ENCODE measurements at places on chromosomes 2 and 18.

DNA sequence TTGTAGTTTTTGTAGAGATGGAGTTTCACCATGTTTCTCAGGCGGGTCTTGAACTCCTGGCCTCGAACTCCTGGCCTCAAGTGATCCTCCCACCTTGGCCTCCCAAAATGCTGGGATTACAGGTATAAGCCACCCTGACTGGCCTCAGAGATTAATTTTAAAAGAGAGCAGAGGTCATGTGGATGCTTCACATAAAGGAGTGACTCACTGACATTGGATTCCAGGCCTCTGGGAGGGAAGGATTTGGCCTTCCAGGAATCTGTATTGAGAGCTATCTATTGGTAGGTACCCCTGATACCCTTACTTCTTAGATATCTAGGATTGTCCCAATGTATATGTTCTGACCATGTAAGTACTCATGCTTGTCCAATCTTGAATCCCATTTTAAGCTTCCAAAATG is 138.4 kb downstream of the FAM161A start:
- DNase-seq: no peak

- DNase-seq: no peak
Measured at GRCh38 chr2:70330476-70330875, 28.6 kb upstream of the FAM136A start.

DNA sequence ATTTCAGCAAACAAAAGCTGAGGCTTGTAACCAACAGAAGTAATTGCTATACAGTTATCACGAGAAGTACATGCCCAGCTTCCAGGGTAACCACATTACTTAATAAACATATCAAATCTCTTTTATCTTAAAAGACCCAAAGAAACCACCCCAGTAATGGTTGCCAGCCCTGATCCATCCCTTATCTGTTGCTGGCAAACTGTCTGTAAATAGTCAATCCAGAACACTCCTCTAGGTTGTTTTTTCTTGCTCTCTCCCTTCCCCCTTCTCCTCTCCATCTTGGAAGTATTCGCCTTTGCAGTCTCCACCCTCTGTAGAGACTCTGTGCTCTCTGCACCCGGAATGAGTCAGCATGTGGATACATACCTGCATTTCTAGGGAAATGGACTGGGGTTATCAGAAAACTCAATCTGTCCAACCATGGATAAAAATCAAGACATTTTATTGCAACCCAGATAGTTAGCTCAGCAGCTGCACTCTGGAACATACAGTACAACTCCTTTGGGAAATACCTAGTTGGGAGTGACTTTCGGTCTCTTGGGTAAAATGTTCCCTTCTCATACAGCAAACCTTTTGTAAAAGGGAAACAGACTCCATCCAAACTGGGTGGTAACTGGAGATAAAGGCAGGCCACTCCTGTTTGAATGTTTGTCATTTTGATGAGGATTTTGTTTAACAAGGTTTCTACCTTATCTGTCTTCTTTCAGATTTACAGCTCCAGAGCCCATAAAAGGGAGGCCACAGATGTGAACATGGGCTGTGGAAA is 123.5 kb upstream of the FOSL2 start:
- peak; percentile 60 for DNase-seq

- DNase-seq: no peak
Measured at GRCh38 chr18:13395577-13395976, 177.0 kb downstream of the LDLRAD4 start.

- DNase-seq: no peak
Measured at GRCh38 chr18:28723506-28723905, 546.6 kb upstream of the CDH2 start.

- no peak for DNase-seq
Measured at GRCh38 chr2:174693344-174693743, 70.9 kb downstream of the CHRNA1 start.

DNA sequence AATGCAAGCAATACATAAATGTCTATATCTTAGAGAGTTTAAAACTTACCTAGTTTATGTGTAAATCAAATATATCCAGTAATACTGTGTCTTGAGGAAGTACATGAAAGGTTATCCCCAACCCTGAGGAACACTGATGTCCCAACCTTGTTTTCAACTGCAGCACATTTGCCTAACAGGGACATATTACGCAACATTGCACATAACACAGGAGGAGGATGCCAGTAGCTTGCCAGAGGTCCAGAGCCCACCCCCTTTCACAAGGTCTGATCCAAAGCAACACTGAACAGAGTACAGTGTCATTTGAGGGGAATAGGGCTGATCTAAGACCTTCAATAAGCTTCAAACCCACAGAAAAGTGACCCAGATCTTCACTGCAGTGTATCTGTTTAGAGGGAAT is 678.5 kb downstream of the ARHGAP15 start:
- no peak for DNase-seq

- no peak for DNase-seq
Measured at GRCh38 chr2:170362313-170362870, 184.4 kb downstream of the MYO3B start.

DNA sequence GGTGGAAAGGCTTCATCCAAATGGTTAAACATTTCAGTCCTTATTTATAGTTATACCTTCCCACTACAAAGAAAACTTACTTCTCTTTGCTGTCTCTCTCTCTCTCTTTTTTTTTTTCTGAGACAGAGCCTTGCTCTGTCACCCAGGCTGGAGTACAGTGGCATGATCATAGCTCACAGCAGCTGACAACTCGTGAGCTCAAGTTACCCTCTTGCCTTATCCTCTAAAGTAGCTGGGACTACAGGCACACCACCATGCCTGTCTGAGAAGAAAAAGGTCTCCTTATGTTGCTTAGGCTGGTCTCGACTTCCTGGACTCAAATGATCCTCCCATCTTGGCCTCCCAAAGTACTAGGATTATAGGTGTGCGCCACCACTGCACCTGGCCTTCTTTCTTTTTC is 32.3 kb upstream of the OLA1 start:
- DNase-seq: no peak

- no peak for DNase-seq
Measured at GRCh38 chr18:12068950-12069320, 24.7 kb upstream of the ANKRD62 start.

DNA sequence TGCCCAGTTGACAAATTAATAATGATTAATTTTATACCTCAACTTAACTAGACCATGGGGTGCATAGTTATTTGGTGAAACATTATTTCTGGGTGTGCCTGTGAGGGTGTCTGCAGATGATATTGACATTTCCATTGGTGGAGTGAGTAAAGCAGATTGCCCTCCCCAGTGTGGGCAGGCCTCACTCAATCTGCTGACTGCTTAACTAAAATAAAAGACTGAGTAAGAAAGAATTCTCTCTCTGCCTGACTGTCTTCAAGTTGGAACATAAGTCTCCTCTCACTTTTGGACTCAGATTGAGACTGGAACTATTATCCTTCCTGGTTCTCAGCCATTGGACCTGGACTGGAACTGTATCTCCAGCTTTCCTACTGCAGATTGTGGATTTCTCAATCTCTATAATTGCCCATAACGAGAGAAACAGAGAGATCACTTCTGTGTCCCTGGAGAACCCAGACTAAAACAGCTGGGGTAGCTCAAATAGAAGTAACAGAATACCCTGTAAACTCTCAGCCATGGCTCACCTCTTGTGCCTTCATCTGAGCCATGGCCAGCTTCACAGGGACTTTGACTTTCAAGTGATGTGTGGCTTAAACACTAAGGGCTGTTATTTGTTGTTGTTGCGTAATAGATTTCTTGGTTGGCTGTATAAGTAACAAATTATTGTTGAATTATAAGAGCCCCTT is 575.3 kb upstream of the RAB6C start:
- DNase-seq: no peak

DNA sequence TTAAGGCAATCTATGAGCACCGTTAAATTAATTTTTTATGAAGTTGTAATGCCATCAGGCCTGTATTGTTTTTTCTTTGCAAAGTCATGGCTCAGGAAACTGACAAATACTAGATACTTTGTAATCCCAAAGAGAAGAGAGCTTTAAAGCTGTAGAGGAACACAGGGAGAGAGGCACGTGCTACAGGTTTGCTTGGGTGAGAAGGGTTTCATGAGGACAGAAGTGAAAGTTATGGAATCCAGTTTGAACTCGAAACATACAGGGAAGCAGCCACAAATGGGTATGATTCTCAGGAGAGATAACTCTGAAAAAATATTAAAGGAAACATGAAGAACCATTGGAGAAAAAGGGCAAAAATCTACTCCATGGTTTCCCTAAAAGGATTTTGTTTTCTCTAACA is 49.8 kb downstream of the CYB5A start:
- no peak for DNase-seq

GRCh38 chr18:58937887-58938267 is 73.2 kb downstream of the ZNF532 start:
- no peak for DNase-seq

GRCh38 chr18:64678048-64678447 is 529.2 kb upstream of the LINC00305 start:
- DNase-seq: no peak
